ENCODE measurements at places on chromosomes 1 and 21. TPM values are rescaled to one million over a fixed set of nuclear protein-coding genes. Genes with fewer than 3 reads are reported as not detected.
A peak's percentile ranks its signal among the peaks of the same experiment; 100 is the strongest.

The MTHFR gene
- total RNA-seq = 17.0 TPM

GRCh38 chr1:14970115-14970798 lies 183.3 kb upstream of the TMEM51 start:
- no peak for DNase-seq

The SLAMF9 gene
- not detected for total RNA-seq

DNA sequence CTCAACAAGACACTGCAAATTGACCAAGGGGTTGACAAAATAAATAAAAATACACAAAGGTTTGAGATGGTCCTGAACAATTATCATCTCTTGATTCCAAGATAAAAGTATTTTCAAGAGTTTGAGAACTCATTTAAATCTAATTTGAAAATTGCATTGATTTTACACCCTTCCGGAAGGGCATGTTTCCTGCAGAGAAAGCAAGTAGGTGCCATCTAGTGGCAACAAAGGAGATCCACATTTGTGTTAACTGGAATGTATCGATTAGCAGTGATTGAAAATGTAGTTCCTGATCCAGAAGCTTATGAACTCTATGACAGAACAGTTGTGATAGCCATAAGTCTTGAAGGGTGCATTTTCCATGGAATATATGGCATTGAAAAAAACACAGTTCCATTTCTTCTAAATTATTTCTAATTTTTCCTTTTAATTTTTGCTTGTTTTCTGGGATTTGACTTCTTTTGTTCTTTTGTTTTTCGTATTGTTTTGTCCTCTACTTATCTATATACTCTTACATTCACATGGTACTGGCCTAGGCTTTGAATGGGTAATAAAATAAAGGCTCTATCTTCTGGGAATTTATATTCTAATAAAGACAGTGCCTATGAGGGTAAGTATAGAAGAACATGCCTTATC lies 143.7 kb downstream of the DNM3 start:
- no peak for DNase-seq

The BMP8B gene
- total RNA-seq = 0.23 TPM

GRCh38 chr21:26958788-26959187 lies 8.1 kb downstream of the ADAMTS5 start:
- no peak for DNase-seq

The OTUD3 gene
- 7.2 TPM for total RNA-seq

- DNase-seq = no peak
These were observed at the start of gene KCNJ15 for GRCh38 chr21:38256599-38257302. KCNJ15 (plus strand) TSS chr21:38256991; CDS start chr21:38299262, 42,271 bp downstream.

DNA sequence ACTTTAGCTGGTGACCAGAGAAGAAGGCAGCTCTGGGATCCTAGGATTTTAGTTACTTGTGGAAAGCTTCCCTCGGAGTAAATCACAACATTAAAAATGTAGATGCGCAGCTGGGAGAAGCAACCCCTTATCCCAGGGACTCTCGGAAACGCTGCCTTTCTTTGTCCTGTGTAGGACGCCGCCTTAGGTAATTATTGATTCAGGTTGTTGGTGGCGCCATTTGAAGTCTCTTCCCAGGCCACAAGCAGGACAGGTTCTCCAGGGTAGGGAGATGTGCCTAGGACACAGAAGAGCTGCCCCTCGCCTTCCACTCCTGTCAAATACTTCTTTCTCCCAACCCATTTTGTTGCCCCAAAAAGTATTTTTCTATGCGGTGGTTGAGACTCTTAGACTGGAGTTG lies 10.3 kb downstream of the SLC37A1 start:
- no peak for DNase-seq

GRCh38 chr1:95247607-95248006 lies 13.6 kb downstream of the RWDD3 start:
- no peak for DNase-seq

The SAMD11 gene
- total RNA-seq = not detected

GRCh38 chr1:53066488-53066887 lies 4.5 kb downstream of the PODN start:
- no peak for DNase-seq

GRCh38 chr1:94382201-94382600 lies 36.0 kb upstream of the ABCD3 start:
- no peak for DNase-seq

DNA sequence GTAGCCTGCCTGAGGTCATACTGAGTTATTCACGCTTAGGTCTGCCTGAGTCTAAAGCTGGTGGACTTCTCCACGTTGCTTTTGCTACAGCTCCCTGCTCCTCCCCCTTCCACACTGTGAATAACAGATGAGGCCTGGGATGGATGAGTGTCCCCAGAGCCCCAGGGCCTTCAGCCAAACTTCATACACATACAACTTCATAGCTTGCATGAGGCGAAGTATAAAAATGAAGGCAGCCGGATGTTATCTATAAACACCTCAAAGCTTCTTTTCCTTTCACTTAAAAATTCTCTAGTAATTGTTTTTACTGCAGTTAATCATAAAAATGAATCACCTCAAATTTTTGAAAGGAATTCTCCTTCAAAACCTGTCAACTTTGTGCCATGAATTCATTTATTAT lies 70.2 kb downstream of the DAB1 start:
- no peak for DNase-seq

The PERM1 gene
- not detected for total RNA-seq

- peak; percentile 45 for DNase-seq
These were observed 64.0 kb upstream of the HMCN1 start for GRCh38 chr1:185670187-185670627.

GRCh38 chr21:33299181-33299752 lies 25.5 kb upstream of the IFNAR1 start:
- peak; percentile 18 for DNase-seq

DNA sequence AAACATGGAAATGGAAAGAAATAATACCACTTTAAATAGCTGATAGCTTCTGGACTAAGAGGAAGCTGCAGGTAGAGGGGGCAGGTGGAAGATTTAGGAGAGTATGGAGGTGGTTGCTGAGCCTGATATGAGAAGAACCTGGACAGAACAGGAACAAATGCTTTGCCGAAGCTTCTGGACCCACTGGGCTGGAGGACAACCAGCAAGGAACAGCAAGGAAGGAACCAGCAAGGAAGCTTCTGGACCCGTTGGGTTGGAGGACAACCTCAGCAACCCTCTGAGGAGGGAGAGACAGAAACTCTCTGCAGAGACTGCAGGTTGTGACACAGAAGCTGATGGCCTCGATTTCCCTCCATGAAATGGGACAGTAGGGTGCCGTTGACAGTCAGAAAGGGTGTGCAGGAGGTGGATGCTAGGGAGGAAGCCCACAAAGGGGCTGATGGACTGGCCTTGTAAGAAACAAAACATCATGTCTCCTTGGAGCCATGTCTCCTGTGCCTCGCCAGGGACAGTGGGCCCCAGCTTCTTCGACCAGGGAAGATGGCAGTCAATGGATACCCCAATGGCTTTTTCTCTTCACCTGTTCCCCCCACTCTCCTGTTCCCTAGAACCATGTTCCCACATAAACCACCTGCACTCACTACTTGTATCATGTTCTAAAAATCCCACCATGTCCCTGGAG lies 8.3 kb upstream of the WNT3A start:
- DNase-seq = no peak

The FCRL5 gene
- total RNA-seq = not detected

GRCh38 chr1:201945863-201946223 lies 505 bp downstream of the LMOD1 start:
- DNase-seq = no peak

GRCh38 chr1:170049176-170049800 lies 25.2 kb downstream of the KIFAP3 start:
- DNase-seq = no peak

- DNase-seq = no peak
These were observed 5.6 kb downstream of the YOD1 start for GRCh38 chr1:207045453-207045852.

The TTC39A gene
- total RNA-seq = 0.98 TPM

All from activated T-cell treated with anti-CD3 and anti-CD28 coated beads, Interleukin-2, amount 50 U/mL, for 4 hours (primary cell).